ENCODE measurements at places on chromosomes 5 and 9. TPM values are rescaled to one million over a fixed set of nuclear protein-coding genes. Genes with fewer than 3 reads are reported as not detected.

GRCh38 chr5:61966296-61966955 lies 339.6 kb upstream of the KIF2A start:
- H3K36me3 ChIP-seq, result no peaks in the 10 kb centered on the region
- H3K27ac ChIP-seq, result no peak overlapping the region
- H3K27me3 ChIP-seq, result no peaks in the 10 kb centered on the region
- DNase-seq, result no peak
- H3K4me3 ChIP-seq, result no peak overlapping the region

ZER1 gene
- total RNA-seq, result 31.0 TPM

- H3K4me3 ChIP-seq, result no peak overlapping the region
- no peaks in the 10 kb centered on the region for H3K27me3 ChIP-seq
- no peaks in the 10 kb centered on the region for H3K36me3 ChIP-seq
- H3K27ac ChIP-seq, result peak overlapping the region; percentile 62
- DNase-seq, result peak; percentile 83
Measured at GRCh38 chr5:10555277-10555684, 8.6 kb upstream of the ANKRD33B start.

- no peak overlapping the region for H3K4me3 ChIP-seq
- peaks cover 1% of the 10 kb centered on the region for H3K4me1 ChIP-seq
- H3K36me3 ChIP-seq, result no peaks in the 10 kb centered on the region
- H3K27me3 ChIP-seq, result peaks cover 15% of the 10 kb centered on the region
Measured at GRCh38 chr9:133521122-133522072, 3.4 kb downstream of the MYMK start.

DNA sequence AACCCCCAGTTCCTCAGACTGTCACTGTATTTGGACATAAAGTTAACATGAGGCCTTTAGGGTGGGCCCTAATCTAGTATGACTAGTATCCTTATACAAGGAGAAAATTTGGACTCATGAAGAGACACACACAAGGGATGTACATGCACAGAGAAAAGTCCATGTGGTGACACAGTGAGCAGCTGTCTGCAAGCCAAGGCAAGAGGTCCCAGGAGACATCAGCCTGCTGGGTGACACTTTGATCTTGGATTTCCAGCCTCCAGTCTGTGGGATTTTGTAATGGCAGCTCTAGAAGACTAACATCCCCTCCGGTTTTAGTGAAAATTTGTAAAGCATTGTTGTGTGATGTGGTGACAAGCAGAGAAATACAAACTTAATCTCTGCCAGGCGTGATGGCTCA lies 66.1 kb downstream of the RAI14 start:
- no peak for DNase-seq
- H3K27me3 ChIP-seq, result no peaks in the 10 kb centered on the region
- no peak overlapping the region for H3K4me3 ChIP-seq
- H3K36me3 ChIP-seq, result peaks cover 17% of the 10 kb centered on the region
- H3K4me1 ChIP-seq, result peaks cover 26% of the 10 kb centered on the region
- no peak overlapping the region for H3K27ac ChIP-seq

GRCh38 chr9:130939405-130940026 lies 469 bp upstream of the FIBCD1 start:
- H3K27me3 ChIP-seq, result peaks cover 30% of the 10 kb centered on the region
- no peak for DNase-seq
- H3K4me3 ChIP-seq, result peak overlapping the region; percentile 54
- no peaks in the 10 kb centered on the region for H3K36me3 ChIP-seq
- no peak overlapping the region for H3K27ac ChIP-seq
- H3K4me1 ChIP-seq, result peaks cover 21% of the 10 kb centered on the region

ZNF300 gene
- total RNA-seq, result 7.7 TPM

DNA sequence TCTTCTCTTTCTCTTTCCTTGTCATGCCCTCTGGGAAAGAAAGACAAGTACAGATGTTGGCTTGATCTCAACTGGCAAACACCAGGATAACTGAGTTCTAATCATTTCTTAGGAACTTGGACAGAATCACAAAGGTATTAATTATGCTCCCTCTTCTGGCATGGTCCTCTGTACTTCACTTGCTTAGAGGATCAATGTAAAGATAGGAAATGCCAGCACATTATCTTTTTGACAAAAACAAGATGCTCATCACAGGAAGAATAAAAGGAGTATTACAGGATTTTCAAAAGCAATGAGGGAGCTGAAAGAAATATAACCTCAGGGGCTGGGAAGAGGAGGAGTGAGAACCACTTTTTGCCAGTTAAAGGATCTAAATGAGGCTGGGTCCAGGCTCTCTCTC lies 70.6 kb downstream of the LHFPL2 start:
- H3K4me3 ChIP-seq, result no peak overlapping the region
- no peak for DNase-seq
- H3K36me3 ChIP-seq, result no peaks in the 10 kb centered on the region

DNA sequence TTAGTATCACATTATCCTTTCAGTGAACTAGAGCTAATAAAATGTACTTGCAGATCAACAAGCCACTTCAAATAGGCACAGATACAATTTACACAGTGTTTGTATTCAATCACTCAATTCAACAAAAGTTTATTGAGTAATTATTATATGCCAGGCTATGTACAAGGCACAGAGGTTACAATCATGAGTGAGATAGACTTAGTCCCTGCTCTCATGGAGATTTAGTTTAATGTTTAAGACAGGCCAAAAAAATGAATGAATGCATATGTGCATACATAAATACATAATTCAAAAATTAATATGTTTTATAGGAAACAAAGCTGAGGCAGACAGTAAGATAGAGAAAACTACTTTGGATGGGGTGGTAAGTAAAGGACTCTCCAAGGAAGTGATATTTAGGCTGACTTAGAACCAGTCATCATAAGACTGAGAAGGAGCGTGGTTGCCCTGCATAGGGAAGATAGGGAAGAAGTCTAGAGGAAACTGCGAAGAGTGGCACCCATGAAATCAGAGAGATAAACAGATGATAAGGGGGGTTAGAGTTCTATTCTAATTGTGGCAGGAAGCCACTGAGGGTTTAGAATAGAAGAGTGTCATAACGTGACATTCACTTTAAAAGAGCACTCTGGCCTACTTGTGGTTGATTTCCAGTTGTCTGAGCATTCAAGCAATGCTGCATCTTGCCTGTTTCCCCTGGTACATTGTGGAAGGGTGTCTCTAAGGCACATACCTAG lies 49.7 kb upstream of the GRAMD2B start:
- H3K27me3 ChIP-seq, result no peaks in the 10 kb centered on the region
- DNase-seq, result peak; percentile 82
- H3K27ac ChIP-seq, result no peak overlapping the region
- H3K4me1 ChIP-seq, result peaks cover 13% of the 10 kb centered on the region
- no peaks in the 10 kb centered on the region for H3K36me3 ChIP-seq
- H3K4me3 ChIP-seq, result no peak overlapping the region

DNA sequence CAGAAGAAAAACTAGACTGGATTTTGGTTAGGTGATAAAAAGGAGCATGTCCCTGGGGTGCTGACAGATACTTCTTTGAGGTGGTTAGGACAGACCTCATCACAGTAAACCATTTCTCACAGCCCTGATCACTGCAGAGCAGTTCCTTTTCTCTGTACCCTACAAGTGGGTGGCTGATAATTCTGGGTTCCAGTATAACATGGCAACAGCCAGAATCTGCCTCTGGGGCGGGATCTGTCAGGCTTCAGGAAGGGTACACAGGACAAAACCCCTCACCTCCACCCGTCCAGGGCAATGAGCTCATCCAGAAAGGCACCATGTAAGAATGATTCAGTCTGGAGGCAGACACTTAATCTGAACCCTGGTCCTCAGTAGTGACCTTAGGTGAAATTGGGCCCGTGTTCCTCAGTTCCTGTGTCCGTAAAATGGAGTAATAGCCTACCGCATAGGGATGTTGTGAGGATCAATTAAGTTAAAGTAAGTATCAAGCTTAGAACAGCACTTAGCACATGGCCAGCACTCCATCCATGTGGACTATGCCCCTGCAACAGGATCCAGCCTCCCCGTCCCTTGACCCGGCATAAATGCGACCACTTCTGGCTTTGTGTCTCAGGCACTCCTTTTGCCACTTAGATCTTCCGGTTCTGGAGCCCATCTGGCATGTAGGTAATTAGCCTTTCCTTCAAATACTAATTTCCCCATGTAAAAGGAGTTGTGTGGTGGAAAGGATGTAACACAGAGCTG lies 129.2 kb downstream of the LHFPL2 start:
- H3K27me3 ChIP-seq, result no peaks in the 10 kb centered on the region
- peak overlapping the region; percentile 90 for H3K27ac ChIP-seq
- H3K36me3 ChIP-seq, result no peaks in the 10 kb centered on the region
- no peak for DNase-seq
- no peak overlapping the region for H3K4me3 ChIP-seq

All from astrocyte (in vitro differentiated cells and primary cell).